ENCODE measurements at places on chromosomes 12 and 14.

- no peak for DNase-seq
Measured at GRCh38 chr12:28824849-28825248, 324.2 kb upstream of the FAR2 start.

- DNase-seq, result no peak
Measured at GRCh38 chr14:94018308-94018707, 7.8 kb upstream of the OTUB2 start.

DNA sequence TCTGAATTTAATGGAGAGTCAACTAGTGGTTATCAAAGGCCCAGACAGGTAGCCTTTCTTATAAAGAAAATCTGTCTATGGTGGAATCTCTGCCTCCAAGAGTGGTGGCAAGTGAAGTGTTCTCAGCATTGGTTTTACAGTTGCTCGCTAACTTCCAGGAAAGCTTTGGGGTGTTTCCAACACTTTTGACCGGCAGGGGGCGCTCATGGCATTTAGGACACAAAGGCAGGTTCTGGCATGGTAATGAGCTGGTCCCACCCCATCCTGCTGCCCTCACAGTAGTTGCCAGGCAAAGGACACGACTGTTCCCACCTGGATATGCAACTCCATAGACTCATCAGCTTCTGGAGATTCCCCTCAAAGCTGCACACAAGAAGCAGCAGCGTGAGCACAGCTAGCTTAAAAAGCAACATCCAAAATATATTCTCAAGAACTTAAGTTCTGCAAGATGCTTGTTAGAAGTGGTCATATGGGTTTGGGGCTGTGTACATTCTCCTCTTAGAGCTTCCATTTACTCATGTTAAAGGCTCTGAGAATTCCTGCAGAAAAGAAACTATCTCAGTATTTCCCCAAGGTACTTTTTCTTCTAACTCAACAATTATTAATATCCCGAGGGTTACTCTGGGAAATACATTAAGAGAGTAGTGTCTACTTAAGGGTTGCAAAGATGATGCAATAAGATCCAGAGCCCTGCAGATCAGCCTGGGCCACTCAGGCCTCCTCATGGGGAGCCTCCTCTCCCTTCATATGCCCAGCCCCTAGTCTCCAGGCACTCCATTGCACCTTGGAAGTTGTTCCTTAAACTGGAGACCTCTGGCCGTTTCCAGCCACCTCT lies 14.8 kb downstream of the PROX2 start:
- DNase-seq, result peak; percentile 73

DNA sequence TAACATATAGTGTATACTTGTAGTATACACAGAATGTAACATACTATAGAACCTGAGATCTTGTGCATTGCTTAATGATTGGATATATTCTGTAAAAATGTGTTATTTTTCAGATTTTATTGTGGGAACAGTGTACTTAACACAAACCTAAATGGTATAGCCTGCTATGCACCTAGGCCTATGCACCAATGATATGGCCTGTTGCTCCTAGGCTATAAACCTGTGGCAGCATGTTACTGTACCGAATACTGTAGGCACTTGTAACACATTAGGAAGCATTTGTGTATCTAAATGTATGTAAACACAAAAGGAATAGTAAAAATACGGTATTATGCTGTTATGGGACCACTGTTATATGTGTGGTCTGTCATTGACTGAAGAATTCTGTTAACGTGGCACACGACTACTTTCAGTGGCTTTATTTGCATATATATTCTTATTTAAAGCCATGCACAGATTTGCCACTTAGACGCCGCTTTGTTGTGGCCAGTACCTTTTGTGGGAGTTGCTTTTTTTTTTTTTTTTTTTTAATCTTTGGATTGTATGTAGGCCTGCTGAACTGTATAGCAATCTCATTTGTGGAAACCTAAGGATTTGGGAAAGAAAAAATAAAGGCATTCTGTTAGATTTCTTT lies 7.4 kb downstream of the PAPOLA start:
- DNase-seq, result no peak

DNA sequence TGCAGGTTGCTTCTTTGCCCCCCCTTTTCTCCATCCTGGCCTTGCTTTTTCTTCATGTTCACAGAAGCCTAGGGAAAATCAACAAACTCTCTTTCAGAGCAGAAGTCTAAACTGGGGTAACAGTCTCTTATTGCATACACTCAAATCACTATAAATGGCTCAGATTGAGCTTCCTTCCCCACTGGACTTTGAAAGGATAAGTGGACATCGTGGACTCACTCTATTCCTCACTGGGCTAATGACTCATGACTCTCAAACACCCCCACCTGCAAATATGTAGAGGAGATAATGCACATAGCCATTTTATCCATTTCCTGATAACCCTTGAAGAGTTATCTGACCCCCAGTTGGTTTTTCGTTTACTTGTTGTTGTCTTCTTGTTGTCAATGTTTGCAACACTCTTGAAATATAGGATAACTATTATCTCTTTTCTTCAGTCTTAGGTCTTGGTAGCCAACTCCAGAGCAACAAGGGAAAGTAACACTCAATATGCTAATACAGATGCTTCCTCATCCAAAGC lies 221.3 kb downstream of the PIK3C2G start:
- no peak for DNase-seq

GRCh38 chr14:90382491-90383125 lies 14.2 kb upstream of the CALM1 start:
- peak; percentile 80 for DNase-seq
